Left lobe of liver (tissue), 2 donors: ENCODE measurements at places on chromosomes 1 and 21. TPM values are rescaled to one million over a fixed set of nuclear protein-coding genes. Genes with fewer than 3 reads are reported as not detected.

- no peak for DNase-seq
Observed at GRCh38 chr1:170354690-170355089, 177.3 kb upstream of the GORAB start.

DNA sequence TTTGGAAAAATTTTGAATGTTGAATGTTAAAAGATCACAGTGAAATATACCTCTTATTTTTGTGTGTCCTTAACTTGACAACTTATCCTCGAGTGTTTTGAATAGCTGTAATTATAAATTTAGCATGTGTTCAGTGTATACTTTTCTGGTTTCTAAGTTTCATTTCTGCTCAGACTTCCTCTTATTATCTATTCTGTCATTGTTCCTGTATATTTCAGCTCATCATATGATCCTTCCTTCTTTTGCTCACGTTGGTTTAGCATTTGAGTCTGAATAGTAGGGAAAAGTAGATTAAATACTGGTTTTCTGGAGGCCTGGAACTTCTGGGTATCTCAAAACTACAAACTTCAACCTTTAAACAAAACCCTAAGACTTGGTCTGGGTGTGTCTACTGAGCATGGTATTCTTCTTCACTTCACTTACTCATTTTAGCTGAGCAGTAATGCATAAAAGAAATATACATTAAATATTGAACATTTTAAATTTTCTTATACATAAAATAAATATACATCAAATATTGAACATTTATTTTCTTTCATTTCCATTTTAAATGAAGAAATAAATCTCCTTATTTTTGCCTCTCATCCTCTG lies 3.3 kb upstream of the ATP6V1G3 start:
- no peak for DNase-seq

- no peak for DNase-seq
Observed at GRCh38 chr1:94142022-94142421, 21.1 kb upstream of the ABCA4 start.

DNA sequence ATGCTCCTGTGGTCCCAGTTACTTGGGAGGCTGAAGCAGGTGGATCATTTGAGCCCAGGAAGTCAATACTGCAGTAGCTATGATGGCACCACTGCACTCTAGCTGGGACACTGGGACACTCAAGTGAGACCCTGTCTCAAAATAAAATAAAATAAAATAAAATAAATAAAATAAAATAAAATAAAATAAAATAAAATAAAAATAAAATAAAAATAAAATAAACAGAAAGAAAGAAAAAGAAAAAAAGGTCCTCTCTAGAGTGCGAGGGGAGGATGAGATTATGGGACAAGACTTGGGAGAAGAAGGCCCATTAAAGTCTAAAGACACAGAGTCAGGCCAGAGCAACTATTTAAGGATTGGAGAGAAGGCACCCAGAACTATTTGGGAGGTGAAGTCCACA lies 172.5 kb downstream of the IER5 start:
- no peak for DNase-seq

DNA sequence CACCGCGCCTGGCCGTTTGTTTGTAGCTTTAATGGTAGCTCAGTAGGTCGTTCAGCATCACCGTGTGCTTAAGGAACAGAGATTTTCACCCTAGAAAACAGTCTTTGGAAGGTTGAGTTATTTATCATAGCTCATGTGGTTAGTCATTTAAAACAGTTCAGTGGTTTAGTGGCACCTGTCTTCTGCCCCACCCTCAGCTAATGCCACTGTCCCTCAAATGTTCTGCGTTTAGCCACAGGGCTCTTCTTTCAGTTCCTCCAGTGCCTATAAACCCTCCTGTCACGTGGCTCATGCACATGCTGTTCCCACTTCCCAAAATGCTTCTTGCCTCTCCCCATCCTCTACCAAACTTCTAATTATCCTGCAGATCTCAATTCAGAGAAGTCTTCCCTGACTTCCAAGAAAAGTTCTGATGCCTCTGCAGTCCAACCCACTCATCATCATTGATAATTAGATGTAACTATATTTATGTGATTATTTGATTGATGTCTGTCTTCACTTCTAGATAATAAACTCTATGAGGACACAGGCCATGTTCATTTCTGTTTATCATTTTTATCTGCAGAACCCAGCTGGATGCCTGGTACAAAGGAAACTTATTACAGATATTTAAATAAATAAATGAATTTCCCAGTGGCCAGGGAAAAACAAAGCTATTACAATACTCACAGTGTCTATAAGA lies 14.4 kb upstream of the DIPK1A start:
- no peak for DNase-seq

CFHR2 gene
- total RNA-seq, result 295 TPM

OR2T2 gene
- total RNA-seq, result not detected

ASCL5 gene
- not detected for total RNA-seq

DNA sequence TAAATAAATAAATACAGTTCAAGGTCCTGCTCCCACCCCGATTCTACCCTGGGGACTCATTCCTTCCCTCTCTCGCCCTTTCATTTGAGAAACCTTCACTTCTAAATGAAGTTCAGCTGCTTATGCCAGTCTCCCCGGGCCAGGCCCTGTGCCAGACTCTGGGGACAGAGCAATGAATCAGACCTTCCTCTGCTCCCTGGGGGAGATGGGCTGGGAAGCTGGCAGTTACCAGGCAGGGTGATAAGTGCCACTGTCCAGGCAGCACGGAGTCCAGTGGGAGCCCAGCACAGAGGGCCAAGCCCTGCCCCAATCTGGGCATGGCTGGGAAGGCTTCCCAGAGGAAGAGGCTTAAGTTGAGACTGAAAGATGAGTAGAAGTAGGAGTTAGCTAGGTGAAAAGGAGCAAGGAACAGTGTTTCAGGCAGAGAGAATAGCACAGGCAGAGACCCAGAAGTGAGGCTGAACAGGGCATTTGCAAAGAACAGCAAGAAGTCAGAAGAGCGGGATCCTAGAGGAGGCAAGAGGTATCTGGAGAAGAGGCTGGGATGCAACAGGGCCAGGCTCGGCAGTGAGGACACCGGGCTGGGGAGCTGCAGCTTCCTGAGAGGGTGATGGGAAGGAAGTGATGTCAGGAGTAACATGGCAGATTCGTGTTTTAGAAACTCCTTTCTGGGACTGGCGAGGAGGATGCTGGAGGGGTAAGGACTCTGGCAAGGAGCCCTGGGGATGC lies 13.5 kb downstream of the KCNQ4 start:
- no peak for DNase-seq

DNA sequence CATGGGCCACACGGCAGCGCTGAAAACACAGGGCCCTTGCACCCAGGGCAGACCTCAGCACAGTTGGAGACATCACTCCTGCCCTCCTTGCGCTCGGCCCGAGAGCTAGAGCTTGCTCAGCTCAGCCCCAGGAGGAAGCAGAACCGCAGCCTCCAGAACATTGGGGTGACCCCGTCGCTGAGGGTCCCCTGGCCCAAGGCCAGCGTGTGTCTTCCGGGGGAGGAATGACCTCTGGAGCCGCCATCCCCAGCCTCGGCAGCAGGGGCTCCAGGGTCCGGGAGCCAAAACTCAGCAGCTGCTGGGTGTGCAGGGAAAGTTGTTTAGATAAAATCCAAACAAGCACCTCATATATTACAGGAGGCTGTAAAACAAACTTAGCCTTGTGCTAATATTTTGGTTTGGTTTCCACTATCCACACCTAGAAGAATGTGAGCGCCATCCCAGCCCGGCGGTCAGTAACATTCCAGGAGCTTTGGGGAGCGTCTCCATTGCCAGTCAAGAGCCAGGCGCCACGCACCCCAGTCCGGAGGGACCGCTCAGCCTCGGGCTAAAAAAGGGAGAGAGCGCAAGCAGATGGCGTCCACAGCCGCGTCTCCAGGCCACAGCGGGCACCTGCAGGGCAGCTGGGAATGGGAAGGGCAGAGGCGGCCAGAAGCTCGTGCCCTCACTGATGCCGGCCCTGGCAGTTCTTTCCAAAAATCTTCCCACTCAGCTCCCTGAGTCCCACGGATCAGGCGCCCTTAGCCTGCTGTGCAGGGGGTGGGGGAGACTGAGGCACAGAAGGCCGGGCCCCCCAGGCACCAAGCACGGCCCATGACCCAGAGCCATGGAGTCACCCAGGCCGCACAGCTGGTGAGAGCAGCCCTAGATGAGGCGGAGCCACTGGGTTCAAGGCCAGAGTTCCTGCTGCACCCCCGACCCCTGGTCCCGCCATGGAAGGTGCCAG lies 52.0 kb downstream of the SLX9 start:
- no peak for DNase-seq

- no peak for DNase-seq
Observed at GRCh38 chr1:61724506-61724812, 482 bp downstream of the TM2D1 start.

DNA sequence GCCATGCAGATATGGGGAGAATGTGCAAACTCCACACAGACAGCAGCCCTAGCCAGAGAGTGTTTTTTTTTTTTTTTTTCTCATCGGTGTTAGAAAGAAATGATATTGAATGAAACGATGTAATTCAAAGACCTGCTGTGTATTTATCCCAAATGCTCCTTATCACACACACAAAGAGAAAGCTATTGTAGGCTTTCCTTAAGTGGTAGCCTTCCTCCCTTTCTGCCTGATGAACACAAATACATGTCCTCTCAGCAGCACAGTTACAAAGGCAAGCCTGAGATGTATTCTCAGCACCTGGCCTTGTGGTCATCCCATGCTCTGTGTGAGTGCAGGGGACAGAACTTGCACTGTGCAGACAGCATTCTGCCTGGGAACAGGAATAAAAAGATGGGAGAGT lies 93.8 kb downstream of the PLPPR5 start:
- no peak for DNase-seq

- no peak for DNase-seq
Observed at GRCh38 chr1:87435484-87435883, 106.8 kb downstream of the LMO4 start.

SFPQ gene
- total RNA-seq, result 55.9 TPM

WDR64 gene
- total RNA-seq, result 0.40 TPM

- no peak for DNase-seq
Observed at GRCh38 chr1:109530457-109531087, 9.1 kb upstream of the GPR61 start.

- DNase-seq, result no peak
Observed at GRCh38 chr1:44694863-44695478, 20.5 kb downstream of the ARMH1 start.

DNA sequence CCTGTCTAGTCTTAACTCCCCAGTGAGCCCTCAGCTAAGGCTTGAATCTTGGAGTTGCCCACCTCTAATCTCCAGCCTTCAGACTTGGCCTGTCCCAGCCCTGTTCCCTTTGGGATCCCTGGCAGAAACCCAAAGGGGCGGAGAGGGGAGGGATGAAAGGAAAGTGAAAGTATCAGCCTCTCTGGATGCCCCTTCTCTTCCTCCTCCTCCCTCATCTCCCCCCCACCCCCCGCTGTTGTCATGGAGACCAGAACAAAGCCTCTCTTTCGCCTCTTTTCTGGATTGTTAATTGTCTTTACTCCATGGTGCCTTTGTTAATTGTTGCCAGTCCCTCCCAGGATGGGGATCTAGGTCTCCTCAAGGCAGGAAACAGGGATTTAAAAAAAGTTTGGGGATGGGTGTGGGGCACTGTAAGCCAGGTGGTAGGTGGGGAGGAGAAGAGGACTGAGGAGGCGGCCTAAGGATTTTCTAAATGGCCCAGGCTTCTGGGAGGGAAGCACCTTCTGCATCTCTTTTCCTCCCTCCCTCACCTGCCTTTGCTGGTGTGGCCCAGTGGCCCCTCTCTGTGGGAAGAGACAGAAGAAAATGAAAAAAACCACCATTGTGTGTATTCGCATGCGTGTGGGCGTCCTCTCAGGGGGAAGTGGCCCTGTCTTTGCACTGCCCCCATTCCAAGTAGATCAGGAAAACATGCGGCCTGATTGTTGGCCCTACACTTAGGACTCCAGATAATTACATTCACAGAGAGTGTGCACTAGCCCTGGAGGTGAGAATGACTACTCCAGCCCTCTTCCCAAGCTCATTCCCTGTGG lies 7.5 kb upstream of the SOX13 start:
- peak; percentile 58 for DNase-seq
